CD4-positive, alpha-beta T cell treated with Interferon gamma for 1 hour (primary cell): ENCODE measurements at places on chromosomes 2 and 18.

DNA sequence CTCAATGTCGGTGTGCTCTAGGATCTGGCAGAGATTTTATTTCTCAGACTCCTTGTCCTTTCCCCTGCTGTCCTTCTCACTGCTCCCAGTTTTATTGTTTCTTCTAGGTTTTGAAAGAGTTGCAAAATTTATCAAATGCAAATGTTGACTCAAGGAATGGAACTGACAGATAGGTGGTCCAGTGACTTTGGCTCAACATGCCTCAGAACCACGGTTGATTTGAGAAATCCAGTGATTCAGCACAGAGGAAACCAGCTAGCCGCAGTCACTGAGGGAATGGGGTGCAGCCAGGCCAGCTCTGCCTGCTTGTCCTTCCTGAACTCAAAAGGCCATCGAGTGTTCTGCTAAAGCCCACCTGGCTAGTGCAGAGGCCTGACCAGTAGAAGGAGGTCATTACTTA is 125.7 kb upstream of the LYPD6 start:
- DNase-seq, result no peak

- DNase-seq, result no peak
Observed at GRCh38 chr18:50850307-50851065, 28.4 kb upstream of the ME2 start.

GRCh38 chr2:37523814-37524362 is 147.6 kb downstream of the CDC42EP3 start:
- DNase-seq, result no peak

- no peak for DNase-seq
Observed at GRCh38 chr2:8457699-8458502, 224.0 kb upstream of the ID2 start.

DNA sequence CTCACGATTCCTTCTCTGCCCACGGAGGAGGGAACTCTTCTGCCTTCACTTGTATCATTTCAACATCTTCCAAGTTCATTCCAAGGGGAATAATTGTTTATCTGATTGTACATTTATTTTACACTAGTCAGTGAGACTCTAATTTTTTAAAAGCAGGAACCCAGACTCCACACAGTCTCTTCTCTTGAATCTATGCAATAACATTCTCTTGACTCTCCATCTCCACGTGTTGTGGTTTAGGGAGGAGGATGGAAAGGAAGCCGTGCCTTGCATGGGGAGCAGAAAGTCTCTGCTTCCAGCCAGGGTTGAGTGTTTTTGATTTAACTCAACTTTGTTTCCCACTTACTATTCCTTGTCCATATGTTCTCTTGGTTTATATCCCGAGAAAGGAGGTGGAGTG is 131.1 kb upstream of the RIOK3 start:
- no peak for DNase-seq

DNA sequence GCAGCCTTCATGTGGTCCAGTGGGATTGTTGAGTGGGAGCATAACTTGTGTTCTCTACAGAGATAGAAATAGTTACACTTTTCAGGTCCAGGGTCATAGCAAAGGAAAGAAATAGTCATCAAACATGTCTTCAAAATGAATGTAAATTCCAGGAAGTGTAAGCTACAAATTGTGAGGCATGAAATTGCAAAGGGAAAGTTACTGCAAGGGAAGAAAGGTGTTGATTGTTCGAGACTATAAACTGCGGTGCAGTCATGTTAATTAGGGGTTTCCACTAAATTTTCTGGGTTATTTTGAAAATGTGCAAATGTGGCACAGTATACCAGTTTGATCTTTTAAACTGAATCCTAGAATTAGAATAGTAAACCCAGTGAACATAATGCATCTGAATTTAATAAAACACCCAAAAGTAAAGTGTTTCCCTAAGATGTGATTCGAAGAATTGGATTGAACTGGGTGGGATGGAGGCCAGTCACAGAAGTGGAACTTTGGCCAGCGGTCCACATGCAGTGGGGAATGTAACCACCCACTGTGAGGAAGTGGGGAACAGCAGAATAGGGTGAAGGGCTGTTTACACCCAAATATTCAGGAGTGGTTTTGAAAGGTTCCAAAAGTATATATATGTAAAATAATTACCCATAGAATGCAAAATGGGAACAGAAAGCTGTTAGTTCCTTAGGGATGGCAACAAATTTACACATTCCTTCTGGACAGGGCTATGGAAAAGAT is 126.5 kb upstream of the CCDC68 start:
- no peak for DNase-seq

- no peak for DNase-seq
Observed at GRCh38 chr2:196159221-196159892, 12.0 kb downstream of the STK17B start.
